ENCODE measurements at places on chromosomes 2 and 18.

GRCh38 chr2:189770590-189771322 is 8.2 kb upstream of the OSGEPL1 start:
- DNase-seq: no peak

GRCh38 chr2:200220251-200220650 is 86.2 kb upstream of the SPATS2L start:
- DNase-seq: no peak

DNA sequence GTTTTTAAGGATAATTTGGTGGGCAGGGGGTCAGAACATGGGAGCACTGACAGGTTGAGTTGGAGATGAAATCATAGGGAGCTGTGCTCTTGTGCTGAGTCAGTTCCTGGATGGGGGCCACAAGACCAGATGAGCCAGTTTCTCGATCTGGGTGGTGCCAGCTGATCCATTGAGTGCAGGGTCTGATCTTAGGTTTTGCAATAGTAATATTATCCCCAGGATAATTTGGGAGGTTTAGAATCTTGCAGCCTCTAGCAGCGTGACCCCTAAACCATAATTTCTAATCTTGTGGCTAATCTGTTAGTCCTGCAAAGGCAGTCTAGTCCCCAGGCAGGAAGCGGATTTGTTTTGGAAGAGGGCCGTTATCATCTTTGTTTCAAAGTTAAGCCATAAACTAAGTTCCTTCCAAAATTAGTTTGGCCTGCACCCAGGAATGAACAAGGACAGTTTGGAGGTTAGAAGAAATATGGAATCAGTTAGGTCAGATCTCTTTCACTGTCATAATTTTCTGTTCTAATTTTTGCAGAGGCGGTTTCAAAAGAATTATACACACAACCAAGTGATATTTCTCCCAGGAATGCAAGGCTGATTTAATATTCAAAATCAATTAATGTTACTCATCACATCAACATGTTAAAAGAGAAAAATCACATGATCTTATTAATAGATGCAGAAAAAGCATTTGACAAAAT is 23.0 kb downstream of the DBI start:
- DNase-seq: no peak

- DNase-seq: no peak
Measured at GRCh38 chr2:71452565-71452964, 796 bp upstream of the DYSF start.

All from midbrain (tissue), 1 donor.